Right renal pelvis (tissue), 4 donors: ENCODE measurements at places on chromosomes 3 and 15. TPM values are rescaled to one million over a fixed set of nuclear protein-coding genes. Genes with fewer than 3 reads are reported as not detected.

KLHL40 gene
- polyA plus RNA-seq, result 0.03 TPM

ITIH4 gene
- polyA plus RNA-seq, result 7.1 TPM

GOLGA6B gene
- 0.53 TPM for polyA plus RNA-seq

CPB1 gene
- polyA plus RNA-seq, result 0.60 TPM

SGO1 gene
- 9.2 TPM for polyA plus RNA-seq

PLA2G4D gene
- not detected for polyA plus RNA-seq

PEX11A gene
- polyA plus RNA-seq, result 20.5 TPM

GOLGA6D gene
- polyA plus RNA-seq, result 0.32 TPM

VGLL4 gene
- 118 TPM for polyA plus RNA-seq

- no peak for DNase-seq
Observed at GRCh38 chr3:14780927-14781507, 37.7 kb upstream of the FGD5 start.

GRCh38 chr3:57091521-57092273 is 31.2 kb downstream of the SPATA12 start:
- no peak for DNase-seq

- DNase-seq, result no peak
Observed at GRCh38 chr15:81547521-81548132, 173.6 kb upstream of the TMC3 start.

- no peak for DNase-seq
Observed at GRCh38 chr3:81839504-81840094, 78.2 kb upstream of the GBE1 start.

- no peak for DNase-seq
Observed at GRCh38 chr15:42499858-42500609, 4.6 kb downstream of the SNAP23 start.

DNA sequence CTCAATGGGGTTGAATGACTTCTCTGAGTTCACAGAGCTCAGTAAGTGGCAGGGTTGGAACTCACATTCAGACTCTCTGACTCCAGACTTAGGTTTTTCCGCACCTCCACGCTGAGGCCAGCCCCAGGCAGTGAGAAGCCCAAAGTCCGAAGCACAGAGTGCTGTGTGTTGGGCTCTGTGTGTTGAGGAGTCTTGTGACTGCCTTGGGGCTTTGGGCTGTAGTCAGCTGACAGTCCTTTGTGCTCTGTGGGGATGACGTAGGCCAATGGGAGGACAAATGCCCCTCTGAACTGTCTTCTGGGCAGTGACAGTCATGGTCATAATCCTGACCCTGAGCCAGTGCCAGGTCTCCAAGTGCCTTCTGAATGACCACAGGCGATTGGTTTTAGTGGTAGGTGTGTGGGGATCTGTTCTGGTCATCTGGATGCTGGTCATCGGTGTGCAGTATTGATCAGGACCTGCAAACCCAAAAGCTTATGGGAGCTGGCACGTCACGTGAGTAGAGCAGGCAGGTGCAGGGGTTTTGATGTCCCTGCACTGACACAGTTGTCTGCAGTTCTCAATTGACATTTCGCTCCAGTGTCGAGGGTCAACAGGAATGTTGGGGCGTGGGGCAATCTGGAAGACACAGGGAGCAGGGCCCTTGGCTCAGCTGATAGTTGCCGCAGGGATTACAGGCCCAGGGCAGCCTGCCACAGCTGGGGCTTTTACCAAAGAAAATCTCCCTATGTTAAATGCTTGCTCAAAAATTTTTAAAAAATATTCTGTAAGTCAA is 45.3 kb downstream of the CAPN3 start:
- no peak for DNase-seq

- DNase-seq, result no peak
Observed at GRCh38 chr15:58015565-58015964, 49.9 kb downstream of the ALDH1A2 start.

DNA sequence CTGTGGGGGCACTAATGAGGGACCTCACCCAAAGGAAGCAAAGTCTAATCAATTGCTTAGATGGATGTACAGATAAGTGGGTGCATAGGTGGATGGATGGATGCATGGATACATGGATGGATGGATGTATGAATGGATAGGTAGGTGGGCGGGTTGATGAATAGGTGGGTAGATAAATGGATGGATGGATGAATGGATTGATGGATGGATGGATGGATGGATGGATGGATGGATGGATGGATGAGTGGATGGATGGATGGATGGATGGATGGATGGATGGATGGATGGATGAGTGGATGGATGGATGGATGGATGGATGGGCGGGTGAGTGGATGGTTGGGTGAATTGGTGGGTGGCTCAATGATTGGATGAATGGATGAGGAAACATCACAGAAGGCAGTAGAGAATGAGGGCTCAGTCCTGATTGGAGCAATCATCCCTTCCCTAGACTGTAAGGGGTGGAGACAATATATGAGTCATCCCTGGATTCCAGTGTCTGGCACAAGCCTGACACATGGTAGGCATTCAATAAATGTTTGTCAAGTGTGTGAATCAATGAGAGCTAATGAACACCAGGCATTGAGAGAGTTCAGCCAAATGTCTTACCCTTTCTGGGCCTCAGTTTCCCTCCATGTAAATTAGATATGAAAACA is 40.4 kb upstream of the PXYLP1 start:
- no peak for DNase-seq

DNA sequence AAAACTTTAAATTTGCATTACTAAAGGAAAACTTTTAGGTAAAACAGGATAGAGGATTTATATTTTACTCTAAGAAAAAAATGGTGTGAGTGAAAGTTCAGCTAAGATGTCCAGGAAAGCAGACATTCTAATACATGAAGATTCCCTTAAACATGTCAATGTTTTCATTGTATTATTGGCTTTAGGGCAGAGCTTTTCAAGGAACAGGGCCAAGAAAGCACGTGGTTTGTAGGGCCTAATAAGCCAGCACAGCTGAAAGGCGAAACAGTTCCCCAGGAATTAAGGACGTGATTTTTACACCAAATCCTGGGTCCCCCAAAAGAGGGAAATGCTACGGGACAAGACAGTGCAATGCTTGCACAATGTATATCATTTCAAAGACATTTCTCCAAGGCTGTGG is 48.6 kb upstream of the MKRN3 start:
- DNase-seq, result no peak

GRCh38 chr15:76979331-76979925 is 15.5 kb upstream of the PSTPIP1 start:
- no peak for DNase-seq

GRCh38 chr3:133283958-133284807 is 115.7 kb upstream of the BFSP2 start:
- no peak for DNase-seq

DNA sequence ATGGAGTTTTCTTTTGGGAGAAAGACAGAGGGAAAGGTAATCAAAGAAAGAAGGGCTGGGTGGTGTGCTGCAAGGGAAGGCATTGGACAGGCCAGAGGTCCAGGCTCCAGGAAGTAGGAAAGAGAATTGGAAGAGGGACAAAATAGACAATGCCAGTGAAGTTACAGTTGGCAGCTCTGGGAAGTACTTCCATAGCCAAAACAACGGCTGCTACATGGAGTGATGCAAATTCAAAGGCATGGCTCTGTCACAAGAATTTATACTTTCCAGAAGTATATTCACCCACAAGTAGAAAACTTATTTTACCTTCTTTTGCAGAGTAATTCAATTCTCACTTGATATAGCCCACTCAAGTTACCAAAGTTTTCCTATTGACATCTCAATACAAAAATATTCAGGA is 191.5 kb downstream of the TNIK start:
- no peak for DNase-seq

DNA sequence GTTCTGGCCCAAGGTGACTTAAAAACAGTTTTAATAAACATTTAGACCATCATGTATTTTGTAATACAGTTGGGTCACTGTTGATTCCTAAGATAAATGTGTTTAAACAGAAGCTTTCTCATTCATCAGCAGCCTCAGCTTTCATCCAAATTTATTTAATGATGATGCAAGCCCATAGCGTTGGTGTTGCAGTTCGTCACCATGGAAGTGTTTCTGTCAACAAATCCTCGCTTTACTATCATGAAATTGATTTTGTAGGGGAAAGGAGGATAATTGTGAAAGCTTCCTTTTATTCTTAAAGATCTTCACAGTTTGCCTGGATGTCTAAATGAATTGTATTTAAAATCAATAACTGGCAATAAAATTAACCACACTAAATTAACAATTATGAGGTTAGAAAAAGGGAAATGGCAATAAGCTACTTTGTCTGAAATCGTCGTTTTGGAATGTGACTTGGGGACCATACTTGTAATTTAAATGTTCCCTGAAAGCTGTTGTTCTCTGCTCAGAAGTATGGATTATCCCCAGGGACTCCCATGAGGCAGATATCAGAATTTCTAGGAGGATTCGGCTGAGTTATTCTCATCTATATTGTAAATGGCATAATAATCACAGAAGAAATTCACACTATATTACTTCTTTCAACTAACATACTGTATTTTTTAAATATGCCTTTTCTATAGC is 29.0 kb downstream of the CMSS1 start:
- no peak for DNase-seq

DNA sequence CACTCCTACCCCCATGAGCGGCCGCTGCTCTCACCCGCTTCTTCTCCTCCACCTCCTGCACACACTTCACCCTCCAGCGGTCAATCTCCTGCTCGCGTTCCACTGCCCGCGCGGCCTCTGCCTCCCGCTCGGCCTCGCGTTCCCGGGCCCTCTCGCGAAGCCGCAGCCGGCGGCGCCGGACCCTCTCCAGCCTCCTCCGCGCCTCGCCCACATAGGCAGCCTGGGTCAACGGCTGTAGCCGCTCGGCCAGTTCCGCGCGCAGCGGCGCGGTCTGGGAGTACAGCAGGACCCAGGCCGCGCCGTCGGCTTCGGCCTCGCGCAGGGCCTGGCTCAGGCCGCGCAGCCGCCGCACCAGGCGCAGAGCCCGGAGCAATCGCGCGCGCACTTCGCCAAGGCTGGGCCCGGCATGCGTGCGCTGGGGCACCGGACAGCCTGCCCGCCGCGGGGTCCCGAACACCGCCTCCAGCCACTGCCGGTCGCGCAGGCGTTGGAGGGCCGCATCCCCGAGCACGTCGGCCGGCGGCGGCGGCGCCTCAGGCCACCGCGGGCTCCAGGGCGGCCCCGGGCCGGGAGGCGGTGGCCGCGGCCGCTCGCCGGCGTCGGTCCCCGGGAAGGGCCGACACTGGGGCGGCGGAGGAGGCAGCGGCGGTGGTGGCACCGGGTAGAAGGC is 595 bp downstream of the PDCD7 start:
- peak; percentile 28 for DNase-seq

GRCh38 chr3:13121553-13122001 is 48.3 kb upstream of the IQSEC1 start:
- DNase-seq, result no peak

DNA sequence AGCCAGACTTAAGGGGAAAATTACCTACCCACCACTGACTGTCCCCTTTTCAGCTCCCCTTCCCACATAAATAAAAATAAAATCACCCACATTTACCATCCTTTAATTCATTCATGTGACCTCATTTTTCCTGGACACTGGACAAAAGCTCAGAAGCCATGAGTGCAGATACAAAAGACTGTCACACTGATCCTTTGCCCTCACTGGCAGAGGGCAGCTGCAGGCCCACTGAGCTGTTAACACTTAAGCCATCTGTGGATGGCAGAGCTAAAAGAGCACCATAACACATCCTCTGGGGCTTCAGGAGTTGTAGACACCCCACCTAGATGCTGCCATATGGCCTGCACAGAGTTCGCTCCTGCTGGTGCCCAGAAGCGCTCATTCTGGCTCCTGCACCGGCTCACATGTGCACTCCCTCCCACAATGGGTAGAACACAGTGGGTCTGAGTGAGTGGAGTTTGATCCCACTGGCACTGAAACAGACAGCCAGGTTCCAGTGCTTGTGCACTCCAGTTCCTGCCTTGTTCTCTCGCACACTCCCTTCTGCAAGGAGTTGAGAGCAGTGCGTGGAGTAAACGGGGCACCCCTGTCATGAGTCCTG is 38.8 kb downstream of the EDC3 start:
- DNase-seq, result no peak

DNA sequence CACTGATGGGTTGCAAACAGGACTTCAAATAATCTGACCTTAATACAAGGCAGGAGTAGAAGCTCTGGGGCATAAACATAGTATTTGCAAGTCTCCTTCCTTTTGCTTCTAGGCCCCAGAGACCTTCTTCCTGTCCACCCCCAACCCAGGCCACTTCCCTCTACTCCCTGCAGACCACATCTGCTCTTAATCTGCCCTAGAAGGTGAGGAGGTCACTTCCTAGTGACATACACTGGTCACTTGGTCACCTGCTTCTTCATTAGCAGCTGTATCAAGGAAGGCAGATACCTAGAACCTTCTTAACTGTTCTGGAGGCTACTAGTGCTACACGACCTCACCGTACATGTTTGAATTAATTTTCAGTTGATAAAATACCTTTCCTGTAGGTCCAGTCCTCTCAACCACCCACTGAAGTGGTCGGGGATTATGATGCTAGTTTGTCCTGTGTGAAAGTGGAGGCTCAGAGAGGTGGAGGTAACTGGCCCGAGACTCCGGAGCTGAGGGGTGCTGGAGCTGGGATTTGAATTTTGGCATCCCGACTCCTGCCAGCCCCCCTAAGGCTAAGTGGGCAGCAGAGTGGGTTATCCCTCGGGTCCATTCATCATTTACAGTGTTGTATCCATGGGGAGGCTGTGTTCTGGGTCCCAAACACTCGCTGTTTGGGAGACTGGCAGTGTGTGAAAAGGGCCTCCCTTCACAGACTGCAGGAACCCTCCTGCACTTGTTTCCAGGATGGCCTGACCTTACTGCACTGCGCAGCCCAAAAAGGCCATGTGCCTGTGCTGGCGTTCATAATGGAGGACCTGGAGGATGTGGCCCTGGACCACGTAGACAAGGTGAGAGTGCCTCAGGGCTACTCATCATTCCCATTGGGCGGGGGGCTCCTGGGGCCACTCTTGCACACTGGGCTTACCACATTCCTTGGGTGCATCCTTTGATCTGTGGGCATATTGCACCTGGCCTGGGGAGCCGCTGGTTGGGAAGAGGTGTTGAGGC is 13.9 kb downstream of the ANKDD1A start:
- DNase-seq, result no peak

GRCh38 chr3:104648823-104649222 is 717.9 kb upstream of the ALCAM start:
- no peak for DNase-seq
